ENCODE measurements at places on chromosomes 2 and 18.
A peak's percentile ranks its signal among the peaks of the same experiment; 100 is the strongest.

DNA sequence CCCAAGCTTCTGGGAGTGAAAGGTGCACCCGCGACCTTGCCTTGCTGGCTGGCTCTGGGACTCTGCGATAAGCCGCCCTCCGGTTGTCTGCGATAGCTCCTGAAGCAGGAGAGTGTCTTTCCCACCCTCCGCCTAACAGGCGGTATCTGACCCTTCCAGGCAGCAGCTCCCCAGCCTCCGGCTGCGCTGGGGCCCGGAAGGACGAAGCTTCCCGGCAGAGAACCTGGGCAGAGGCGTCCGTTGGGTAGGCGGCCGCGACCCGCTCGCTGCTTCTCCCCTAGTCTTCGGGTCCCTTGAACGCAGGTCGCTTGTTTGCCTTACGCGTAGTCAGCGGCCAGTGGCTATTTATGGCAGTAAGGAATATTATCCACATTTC is 446 bp upstream of the RHBDD1 start:
- peak; percentile 85 for DNase-seq

DNA sequence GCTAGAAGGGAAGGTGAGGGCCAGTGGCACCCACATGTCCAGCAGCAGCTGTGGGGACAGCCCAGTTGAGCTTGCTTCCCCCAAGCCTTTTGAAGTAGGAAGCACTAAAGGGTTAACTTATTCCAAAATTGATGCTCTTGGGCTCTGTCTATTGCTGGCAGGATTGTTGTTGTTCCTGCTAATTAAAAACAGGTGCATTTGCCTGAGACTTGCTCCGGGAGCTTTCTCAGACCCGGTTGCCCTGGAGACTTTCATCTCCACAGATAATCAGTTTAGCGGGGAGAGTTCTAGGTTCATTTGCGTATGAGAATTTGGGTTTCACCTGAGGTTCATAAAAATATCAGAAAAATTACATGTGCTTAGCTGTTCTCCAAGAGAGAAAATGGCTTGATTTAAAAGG is 277.3 kb downstream of the LRATD1 start:
- no peak for DNase-seq

DNA sequence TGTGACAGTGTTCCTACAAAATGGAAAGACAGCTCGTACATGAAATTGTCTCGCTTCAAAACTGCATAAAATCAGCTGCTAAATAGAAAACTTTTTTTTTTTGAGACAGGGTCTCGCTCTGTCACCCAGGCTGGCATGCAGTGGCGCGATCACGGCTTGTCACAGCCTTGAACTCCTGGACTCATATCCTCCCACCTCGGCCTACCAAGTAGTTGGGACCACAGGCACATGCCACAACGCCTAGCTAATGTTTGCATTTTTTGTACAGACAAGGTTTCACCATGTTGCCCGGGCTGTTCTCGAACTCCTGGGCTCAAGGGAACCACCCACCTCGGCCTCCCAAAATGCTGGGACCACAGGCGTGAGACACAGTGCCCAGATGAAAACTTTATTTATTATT is 3.2 kb downstream of the TXNL4A start:
- no peak for DNase-seq

- DNase-seq: no peak
Observed at GRCh38 chr2:234411793-234412192, 85.1 kb downstream of the ARL4C start.

GRCh38 chr18:66749481-66750035 is 145.7 kb upstream of the CDH19 start:
- peak; percentile 41 for DNase-seq

- DNase-seq: peak; percentile 62
Observed at GRCh38 chr2:27264753-27265535, 2.1 kb upstream of the SLC30A3 start.

DNA sequence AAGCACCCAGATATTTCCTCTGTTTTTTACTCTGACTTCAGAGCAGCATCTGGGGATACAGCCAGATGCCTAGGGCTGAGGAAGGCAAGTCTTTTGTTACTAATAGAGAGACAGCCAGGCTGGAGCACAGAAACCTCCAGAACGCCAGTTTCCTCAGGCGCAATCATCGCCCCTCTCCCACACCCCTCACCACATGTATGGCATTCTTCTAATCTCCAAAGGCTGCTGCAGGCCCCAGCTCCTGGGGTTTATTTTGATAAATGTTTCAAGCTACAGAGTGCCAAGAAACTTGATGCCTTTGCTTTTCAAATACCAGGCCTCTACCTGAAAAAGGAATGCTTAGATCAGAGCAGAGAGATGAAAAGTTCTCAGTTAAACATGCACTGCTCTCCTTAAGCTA is 283.6 kb downstream of the RBM43 start:
- no peak for DNase-seq

DNA sequence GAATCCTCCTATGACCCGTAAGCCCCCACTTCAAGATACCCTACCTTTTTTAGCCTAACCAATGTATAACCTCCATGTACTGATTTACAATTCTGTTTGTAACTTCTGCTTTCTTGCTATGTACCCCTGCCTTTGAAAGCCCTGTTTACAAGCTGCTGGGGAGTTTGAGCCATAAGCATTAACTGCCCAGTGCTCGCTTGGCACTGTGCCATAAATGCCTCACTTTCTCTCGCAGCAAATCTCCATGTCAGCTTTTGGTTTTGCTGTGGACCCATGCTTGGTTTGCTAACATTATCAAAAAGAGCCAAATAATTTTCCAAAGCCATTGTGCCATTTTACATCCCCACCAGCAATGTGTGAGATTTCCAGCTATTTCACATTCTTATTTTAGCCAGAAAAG is 51.8 kb downstream of the TEX51 start:
- no peak for DNase-seq

- DNase-seq: no peak
Observed at GRCh38 chr2:190466819-190467446, 58.8 kb downstream of the MFSD6 start.

DNA sequence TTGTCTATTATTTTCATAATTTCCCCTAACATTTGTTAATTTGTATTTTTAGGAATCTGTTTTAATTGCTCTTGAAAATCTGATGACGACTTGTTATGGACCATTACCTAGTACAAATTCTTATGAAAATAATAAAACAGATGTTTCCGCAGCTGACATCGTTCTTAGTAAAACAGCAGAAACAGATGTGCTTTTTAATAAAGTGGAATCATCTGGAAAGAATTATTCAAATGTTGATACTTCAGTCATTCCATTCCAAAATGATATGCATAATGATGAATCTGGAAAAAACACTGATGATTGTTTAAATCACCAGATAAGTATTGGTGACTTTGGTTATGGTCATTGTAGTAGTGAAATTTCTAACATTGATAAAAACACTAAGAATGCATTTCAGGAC is 69.9 kb downstream of the PMS1 start:
- no peak for DNase-seq

DNA sequence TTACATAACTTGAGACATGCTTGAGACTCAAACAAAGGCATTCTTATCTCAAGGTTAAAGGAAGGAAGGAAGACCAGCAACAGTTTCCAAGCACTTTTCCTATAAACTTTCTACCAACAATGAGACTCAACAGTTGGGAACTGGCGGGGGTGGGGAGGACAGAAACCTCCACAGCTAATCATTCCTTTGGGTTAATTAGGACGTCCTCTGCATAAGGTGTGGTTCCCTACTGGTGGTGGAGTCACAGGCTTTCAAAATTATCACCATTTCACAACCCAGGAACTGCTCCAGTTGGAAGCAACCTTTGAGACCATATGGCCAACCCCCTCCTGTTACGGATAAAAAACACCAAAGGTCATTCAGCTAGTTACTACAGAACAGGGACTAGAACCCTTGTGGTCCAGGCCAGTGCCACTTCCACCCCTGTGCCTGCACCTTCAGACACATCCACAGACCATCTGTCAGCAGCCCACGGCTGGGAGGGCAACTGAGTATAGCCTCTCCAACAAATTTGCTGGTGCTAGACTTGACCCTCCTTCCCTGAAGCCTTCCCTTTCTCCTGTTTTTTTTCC is 30.1 kb upstream of the ATL2 start:
- no peak for DNase-seq

DNA sequence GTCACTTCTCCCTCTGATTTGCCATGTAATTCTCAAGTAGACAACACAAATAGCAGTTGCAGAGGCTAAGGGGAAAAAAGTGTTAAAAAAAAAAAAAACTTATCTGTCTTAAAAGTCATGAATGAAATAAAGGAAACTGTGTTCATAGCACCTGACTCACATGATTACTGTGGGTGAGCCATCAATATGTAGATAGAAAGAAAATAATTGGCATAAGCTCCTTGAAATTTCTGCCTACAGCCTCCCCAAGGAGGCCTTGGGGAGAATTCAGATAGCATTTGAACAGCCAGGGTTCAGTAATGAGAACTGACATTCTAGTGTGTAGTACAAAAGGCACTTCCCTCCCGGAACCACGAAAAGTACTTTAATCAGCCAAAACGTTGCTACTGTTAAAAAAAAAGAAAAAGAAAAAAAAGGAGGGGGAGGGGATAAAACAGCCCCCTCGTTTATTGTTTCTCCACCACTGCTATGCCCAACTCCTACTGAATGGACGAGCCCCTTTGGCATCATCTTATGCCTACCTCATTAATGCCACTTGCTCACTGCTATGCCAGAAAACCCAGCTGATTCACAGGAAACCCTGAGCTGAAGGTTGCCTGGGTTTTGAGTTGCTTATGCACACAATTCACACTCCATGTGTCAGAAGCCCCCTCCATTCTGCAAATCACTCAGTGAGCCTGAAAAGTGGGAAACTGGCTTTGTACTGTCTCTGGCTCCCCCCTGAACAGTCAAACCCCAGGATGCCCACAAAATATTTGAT is 65.5 kb upstream of the KLF7 start:
- no peak for DNase-seq

GRCh38 chr2:70918016-70918415 is 17.7 kb upstream of the ATP6V1B1 start:
- DNase-seq: no peak

- DNase-seq: no peak
Observed at GRCh38 chr2:190599546-190600220, 49.2 kb upstream of the NAB1 start.

- DNase-seq: no peak
Observed at GRCh38 chr2:234425639-234426603, 71.0 kb downstream of the ARL4C start.

GRCh38 chr2:202091476-202091875 is 18.4 kb downstream of the KIAA2012 start:
- no peak for DNase-seq

- DNase-seq: no peak
Observed at GRCh38 chr18:48422947-48423378, 13.8 kb upstream of the ZBTB7C start.

GRCh38 chr2:69947325-69947931 is 14.0 kb downstream of the ASPRV1 start:
- no peak for DNase-seq

DNA sequence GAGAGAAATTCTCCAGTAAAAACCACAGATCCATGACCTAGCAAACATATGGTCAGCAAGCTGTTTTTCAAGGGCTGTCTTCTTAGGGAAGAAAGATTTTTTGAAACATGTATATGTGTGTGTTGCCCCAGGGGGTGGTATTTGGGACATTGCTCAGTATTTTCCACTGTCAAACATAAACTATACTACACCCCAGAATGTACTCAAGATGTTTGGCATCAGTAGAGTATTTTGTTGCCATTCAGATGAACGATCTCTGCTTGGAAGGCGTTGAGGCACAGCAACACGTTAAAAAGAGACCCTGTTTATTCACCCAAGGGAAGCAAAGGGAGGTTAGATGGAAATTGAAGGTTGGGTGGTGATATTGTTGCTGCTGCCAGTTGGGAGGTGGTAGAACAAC is 30.0 kb downstream of the EEF1B2 start:
- DNase-seq: no peak

DNA sequence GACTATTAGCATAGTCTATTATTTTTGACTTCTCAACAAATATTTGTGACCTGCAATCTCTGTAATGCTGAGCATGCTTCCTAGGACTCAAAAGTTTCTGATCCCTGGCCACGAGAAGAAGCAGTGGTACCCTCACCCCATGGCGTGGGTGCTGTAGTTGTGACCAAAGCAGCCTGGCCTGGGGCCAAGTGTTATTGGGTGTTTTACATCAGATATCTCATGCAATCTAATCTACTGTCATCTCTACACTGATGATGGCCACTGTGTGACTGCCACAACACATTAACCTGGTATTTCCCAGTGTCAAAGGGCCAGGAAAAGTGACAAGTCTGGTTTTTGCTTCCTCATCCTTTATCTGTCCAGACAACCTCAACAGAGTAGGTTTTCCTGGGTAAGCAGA is 80.8 kb upstream of the WIPF1 start:
- peak; percentile 7 for DNase-seq

GRCh38 chr18:9053814-9054213 is 48.7 kb upstream of the NDUFV2 start:
- DNase-seq: no peak

GRCh38 chr18:5890331-5891183 is 4.8 kb downstream of the TMEM200C start:
- DNase-seq: no peak

DNA sequence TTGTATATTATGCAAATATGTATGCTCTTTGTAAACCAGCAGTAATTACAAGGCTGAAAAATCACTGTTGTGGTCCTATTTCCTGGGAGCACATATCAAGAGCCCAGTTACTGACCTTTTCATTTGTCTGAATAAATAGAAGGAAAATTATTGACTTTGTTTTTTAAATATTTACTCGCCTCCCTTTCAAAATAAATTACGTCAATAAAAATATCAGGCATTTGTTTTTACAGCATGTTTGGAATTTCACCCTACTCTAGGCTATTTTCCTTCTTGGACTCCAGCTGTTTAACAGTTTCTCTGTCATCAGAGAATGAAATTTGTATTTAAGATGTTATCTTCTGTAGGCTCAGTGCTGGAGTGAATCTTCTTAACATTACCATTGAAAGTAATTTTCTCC is 59.9 kb upstream of the LRATD1 start:
- no peak for DNase-seq

DNA sequence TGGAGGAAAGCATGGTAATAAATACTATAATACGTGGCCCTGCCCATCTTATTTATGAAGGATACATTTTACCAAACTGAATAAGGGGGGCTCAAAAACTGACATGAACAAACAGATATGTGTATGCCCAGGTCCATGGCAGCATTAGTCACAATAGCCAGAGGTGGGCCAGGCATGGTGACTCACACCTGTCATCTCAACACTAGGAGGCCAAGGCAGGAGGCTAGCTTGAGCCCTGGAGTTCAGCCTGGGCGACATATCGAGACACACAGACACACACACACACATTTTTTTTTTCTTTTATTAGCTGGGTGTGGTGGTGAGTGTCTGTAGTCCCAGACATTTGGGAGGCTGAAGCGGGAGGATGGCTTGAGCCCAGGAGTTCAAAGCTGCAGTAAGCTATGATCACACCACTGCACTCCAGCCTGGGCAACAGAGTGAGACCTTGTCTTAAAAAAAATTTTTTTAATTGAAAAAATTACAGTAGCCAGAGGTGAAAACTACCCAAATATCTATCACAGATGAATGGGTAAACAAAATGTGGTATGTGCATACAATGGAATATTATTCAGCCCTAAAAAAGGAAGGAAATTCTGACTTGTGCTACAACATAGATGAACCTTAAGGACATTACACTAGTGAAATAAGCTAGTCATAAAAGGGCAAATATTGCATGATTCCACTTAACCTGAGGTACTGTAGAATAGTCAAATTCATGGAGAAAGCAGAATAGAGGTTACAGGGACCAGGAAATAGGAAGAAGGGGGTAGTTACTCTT is 8.0 kb downstream of the ATP8B1 start:
- no peak for DNase-seq

Measured in OCI-M1 (cell line).